Activated CD4-positive, alpha-beta T cell treated with anti-CD3 and anti-CD28 coated beads, Interleukin-2, amount 50 U/mL, for 48 hours (primary cell): ENCODE measurements at places on chromosomes 2 and 18.
A peak's percentile ranks its signal among the peaks of the same experiment; 100 is the strongest.

DNA sequence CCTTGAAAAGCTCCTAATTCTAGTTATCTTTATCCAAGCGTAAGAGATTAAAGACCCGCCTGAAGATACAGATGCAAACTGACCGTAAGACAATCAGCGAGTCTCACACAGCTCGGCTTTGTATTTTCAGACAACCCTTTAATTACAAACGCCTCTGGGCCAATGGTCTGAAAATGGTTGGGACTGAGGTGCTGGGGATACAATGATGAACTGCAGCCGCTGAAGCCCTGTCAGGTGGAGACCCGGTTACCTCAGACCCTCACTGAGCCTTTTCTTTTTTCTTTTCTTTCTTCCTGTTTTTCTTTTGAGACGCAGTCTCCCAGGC is 715 bp upstream of the CFAP36 start:
- no peak for DNase-seq

GRCh38 chr2:197601726-197602125 is 73.7 kb downstream of the RFTN2 start:
- no peak for DNase-seq

DNA sequence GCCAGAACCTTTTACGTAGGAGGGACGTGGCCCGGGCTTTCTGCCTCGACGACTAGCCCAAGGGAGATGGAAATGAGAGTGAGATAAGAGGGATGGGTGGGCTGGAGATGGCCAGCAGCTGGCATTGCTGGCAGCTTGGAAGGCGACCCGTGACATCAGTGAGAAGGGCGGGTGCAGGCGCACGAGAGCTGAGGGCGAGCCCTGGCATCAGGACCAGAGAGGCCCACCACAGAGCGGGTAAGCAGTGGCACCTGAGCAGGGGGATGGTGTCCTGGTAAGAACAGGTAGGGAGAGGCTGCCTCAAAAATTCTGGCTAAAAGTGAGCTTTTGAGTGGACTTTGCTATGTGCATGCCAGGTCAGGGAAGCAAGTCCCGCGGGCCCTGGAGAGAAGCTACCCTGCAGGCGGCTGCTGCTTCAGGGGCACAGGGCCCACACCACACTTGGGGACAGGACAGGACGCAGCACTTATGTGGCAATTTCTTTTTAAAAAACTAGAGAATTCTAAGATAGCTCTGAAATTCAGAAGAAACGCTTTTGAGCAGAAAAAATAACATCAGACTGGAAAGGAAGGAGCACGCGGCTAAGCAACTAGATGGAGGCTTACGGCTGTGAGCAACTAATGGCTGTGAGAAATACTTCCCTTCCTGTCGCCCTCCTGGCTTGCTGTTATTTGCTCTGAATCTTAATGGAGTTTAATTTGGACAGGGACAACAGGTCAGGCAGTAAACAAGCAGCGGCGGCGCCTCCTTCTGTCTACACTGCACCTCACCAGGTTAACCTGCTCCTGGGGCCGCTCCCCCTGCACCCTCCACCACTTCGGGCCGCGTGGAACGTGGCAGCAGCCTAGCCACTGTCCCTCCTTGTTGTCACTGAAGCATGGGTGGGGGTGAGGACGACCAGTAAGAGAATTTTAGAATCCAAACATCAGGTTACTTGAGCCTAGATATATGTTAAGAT is 20.5 kb downstream of the THAP4 start:
- DNase-seq: no peak

- DNase-seq: no peak
Observed at GRCh38 chr2:39875182-39875913, 96.3 kb upstream of the THUMPD2 start.

DNA sequence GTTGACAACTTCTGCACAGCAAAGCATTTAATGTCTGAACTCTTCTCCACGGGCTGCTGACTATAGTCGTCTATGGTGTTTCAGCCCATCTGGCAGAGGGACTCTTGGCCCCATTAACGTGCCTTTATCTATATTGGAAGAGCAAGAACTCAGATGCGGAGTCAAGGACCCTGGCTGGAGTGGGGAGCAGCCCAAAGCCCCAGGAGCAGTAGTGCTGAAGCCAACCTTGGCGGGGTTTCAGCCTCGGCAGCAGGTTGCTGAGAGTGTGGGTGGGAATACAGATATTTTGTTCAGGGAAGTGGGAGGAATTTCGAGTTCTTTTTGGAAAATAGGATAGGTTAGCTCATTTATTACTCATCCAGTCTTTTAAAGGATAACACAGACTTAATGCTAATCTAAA is 34.2 kb downstream of the TMEM17 start:
- DNase-seq: no peak

- DNase-seq: no peak
Observed at GRCh38 chr2:167905668-167906067, 341.7 kb downstream of the STK39 start.

DNA sequence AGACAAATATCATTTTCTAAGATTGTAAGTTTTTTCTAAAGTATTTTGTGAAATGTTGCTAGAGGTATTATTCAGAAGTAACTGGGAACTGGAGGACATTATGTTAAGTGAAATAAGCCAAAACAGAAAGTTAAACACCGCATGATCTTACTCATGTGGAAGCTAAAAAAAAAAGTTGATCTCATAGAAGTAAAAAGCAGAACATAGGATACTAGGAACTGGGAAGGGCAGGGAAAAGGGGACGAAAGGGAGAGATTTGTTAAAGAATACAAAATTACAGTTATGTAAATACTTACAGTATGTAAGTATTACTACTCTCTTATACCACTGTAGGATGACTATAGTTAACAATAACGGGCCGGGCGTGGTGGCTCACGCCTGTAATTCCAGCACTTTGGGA is 46.7 kb upstream of the CDKL4 start:
- no peak for DNase-seq

GRCh38 chr2:237529452-237530402 is 36.6 kb upstream of the PRLH start:
- DNase-seq: no peak

DNA sequence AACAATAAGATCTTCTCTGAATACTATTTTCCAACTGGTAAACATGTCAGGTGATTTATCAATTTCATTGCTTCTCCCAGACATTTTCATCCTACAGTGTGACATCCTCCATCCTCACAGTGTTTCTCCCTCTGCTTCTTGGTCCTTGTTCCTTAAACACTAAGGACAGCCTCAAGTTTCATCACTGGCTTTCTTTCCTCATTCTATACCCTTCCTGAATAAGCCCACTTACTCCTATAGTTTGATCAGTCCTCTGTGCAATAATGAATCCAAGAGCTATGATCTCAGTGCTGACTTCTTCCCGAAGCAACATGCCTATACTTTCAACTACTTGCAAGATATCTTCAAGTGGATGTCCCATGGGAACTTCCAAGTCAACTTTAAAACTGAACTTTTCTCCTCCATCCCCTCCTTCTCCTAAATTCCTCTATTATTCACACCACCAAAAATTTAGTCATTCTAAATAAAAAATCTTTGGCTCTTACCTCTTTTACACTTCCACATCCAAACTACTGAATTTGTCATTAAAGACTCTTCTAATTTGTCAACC is 87.6 kb downstream of the FAM228A start:
- DNase-seq: no peak

GRCh38 chr18:64017870-64018269 is 48.0 kb downstream of the SERPINB8 start:
- DNase-seq: no peak

GRCh38 chr2:174682007-174682577 is 82.2 kb downstream of the CHRNA1 start:
- DNase-seq: peak; percentile 57

DNA sequence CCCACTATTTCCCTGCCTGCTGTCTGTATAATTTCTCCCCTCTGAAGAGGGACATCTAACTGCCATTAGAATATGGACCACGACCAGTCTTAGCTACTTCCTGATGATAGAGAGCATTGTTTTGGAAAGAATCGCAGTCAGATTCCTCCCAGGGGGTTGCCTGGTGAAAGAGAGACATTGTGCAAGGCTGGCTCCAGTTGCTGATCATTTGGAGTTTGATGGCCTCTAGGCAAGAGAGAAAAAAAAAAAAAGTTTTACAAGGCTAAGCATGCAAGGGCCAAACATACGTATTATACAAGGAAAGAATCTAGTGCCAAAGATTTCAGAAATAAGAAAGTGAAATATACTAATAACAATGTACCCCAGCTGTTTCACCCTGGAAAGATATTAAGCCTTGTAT is 182.2 kb downstream of the CMPK2 start:
- no peak for DNase-seq

DNA sequence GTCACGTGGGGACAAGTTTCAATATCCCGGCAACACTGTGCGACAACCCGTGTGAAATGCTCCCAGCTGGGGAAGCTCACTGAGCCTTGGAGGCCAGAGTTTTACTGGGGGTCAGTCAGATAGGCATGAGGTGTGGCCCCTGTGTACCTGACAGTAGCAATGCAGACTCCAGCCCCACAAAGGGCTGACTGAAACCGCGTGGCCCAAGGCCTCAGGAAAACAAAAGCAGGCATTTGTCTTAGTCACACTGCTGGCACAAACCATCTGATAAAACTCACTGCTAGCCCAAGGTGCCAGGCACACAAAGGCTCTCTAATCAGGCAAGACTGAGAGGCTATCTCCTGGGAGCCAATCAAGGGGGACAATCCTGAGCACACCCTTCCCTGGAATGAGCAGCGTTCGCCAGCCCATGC is 786.6 kb upstream of the RAB6C start:
- no peak for DNase-seq

- DNase-seq: no peak
Observed at GRCh38 chr18:65336411-65336810, 414.4 kb upstream of the CDH7 start.

GRCh38 chr2:238869-239268 is 25.0 kb downstream of the SH3YL1 start:
- DNase-seq: no peak

GRCh38 chr18:56165601-56166355 is 472.6 kb downstream of the TXNL1 start:
- DNase-seq: no peak

DNA sequence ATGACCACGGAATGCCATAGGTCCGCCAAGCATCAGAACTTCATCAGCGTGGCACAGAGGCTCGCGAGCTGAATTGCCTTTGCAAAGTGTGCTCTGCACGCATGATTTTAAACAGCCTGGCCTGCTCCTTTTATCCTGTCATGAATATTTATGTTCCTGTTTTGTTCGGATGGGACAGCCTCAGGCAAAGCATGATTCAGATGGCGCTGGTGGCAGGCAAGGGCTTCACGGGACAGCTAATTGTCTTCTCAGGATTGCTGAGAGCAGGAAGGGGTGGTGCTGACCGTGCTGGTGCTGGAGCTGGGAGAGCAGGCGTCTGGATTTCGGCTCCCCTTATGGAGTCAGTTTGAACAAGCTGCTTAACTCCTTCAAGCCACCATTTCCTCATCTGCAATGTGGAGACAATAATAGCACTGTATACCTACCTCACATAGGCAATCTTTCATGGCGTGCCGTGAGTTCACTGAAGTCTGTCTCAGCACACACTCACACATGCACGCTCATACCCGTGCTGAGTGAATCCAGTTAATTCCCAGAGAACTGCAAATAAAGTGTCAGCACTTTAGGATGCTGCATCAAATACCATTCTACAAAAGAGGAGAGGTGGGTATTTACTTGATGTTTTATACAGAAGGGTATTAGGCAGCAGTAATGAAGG is 79.7 kb upstream of the APCDD1 start:
- DNase-seq: no peak

DNA sequence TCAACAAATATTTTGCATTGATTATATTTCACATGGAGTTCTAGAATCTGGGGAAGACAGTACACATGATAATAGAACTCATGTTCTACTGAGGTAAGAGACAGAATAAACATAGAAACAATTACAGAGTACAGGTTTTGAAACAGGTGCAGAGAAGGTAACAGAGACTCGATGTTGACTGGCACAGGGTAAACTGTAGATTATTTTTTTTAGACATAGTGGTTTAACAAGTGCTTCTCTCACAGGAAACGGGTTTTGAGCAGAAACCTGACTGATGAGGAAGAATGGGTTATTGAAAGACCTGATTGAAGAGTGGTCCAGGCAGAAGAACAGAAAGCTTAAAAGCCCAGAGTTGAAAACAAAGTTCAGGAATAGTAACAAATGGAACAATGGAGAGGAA is 1002.5 kb upstream of the FAM98A start:
- no peak for DNase-seq

DNA sequence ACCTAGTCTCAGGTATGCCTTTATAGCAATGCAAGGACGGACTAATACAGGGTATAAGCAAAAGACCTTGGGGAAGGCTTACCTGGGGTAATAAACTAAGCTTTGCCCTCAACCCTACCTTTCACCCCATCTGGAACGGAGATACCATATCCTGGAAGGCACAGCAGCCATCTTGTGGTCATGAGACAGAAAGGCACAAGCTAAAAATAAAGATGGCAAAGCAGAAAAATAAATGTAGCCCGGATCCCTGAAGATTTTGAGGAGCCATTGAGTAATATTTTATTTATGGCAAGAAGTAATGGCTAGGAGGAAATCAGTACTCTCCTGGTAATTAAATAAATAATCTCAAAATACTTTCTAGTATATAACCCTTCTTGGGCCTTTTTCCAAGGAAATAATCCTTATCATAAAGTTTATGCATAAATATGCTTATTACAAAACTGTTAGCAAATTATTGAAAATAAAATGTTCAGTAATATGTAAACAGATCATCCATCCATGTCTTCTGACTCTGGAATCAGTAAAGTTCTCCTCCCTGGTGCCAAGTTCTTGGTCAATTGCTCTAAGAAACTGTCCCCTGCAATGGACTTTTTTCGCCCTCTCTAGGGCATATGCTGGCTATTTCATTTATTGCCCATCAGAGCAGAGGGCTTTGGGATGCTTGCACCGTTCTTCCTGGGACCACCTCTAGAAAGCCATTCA is 198.7 kb downstream of the SPP2 start:
- DNase-seq: no peak

GRCh38 chr2:118223511-118223991 is 135.3 kb downstream of the INSIG2 start:
- no peak for DNase-seq

DNA sequence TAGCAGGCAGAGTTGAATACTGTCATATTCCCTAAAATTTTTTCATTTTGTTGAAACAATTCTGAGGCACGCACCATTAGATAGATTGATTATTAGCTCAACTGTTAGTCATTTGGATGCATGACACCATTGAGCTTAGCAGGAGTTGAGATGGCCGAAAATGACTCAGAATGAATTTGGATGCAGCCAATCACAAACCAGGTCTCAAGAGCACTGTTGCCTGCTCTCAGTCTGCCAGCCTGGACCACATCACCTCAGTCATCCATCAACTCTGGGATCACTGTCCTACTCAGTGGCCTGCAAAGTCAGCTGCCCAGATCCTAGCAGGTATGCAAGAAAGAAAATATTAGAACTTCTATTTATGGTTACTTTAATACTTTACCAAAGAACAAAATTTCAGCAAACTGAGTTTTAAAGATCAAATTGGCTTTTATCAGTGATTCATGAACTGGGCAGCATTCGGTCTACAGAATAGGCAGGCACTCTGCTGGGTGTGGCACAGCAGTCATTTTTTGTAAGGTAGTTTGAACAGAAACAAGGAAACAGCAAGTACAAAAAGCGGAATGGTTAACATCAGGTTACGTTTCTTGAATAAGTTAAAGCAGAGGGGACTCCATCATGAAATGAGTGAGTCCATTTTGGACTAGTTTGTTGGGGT is 152.7 kb upstream of the ARHGAP28 start:
- no peak for DNase-seq

GRCh38 chr2:227363756-227364155 is 15.3 kb downstream of the TM4SF20 start:
- DNase-seq: no peak

GRCh38 chr2:166764216-166764615 is 124.1 kb upstream of the XIRP2 start:
- no peak for DNase-seq

GRCh38 chr2:63078852-63079606 is 28.4 kb downstream of the OTX1 start:
- DNase-seq: no peak
